ENCODE measurements at places on chromosomes 1 and 21. TPM values are rescaled to one million over a fixed set of nuclear protein-coding genes. Genes with fewer than 3 reads are reported as not detected.

DNAH14 gene
- total RNA-seq: 9.5 TPM

RHEX gene
- total RNA-seq: 5.4 TPM

DNA sequence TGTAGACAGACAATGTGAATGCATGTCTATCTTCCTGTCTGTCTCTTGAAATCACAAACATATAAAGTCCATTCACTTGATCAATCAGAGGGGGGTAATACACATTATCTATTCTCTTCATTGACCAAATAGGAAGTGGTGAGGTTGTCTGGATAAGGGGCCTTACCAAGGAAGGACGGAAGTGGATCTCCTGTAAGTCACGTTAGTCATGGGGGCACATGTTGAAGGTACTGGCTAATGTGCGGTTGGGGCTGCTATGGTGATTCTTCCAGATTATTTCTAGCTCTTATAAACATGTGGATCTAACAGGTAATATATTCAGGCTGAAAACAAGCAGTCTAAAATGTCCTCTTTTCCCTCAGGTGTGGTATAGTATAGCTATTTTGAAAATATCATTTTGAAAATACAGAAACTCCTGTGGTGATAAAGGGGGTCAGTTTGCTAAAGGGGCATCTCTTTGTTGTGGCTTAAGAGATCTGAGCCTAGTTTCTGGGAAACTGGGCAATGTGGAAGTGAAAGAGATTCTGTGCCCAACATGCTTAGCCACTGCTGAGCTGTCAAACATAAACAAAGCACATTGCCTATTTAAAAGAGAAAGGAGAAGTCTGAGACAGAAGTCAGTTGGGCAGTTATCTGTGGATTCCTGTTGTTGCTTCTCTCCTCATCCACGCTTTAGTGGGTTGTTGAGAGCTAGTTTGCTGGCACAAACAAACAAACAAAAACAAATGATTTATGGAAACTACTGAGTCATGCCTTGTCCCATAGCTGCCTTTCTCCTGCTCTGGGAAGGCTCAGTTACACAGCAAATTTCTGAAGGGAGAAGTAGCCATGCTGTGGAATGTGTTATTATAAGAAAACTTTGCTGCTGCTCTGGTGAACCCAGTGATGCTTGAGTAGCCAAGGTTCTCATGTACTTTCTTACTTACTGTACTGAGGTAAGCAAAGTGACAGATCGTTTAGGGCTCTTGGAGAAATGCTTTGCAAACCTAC is 166.9 kb downstream of the HLX start:
- peak; percentile 43 for ATAC-seq

- ATAC-seq: no peak
Observed at GRCh38 chr1:55286856-55287602, 71.9 kb upstream of the USP24 start.

DNA sequence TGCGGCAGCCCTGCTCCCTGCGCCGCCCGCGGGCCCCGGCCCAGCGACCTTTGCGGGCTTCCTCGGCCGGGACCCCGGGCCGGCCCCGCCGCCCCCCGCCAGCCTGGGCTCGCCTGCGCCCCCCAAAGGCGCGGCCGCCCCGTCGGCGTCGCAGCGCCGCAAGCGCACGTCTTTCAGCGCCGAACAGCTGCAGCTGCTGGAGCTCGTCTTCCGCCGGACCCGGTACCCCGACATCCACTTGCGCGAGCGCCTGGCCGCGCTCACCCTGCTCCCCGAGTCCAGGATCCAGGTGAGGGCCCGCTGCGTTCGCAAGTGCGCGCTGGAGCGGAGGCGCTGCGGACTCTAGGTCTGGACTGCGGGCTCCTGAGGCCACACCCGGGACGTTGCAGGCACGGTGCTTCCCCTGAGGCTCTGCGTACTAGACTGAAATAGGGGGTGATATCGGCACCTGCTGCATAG is 351 bp downstream of the MIXL1 start:
- no peak for ATAC-seq

- no peak for ATAC-seq
Observed at GRCh38 chr1:230581446-230582079, 60.7 kb upstream of the COG2 start.

TMEM82 gene
- total RNA-seq: not detected

DNA sequence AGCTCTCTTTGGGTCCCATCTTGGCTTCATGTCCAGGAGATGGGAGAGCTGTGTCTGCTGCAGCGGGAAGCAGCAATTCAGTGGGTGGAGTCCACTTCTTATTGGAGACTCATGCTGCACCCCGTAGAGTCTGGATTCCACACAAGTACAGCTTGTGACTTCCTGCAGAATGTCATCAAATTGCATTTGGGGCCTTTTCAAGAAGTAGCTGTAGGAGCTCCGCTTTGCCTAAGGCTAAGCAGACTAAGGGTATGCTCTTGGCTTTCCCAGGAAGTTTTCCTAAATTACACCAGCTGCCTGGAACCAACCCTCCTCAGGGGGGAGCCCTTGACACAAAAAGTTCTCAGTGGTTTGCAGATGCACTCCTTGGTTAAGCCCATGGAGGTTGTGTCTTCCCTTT is 5.7 kb upstream of the MOB3C start:
- peak; percentile 35 for ATAC-seq

DNA sequence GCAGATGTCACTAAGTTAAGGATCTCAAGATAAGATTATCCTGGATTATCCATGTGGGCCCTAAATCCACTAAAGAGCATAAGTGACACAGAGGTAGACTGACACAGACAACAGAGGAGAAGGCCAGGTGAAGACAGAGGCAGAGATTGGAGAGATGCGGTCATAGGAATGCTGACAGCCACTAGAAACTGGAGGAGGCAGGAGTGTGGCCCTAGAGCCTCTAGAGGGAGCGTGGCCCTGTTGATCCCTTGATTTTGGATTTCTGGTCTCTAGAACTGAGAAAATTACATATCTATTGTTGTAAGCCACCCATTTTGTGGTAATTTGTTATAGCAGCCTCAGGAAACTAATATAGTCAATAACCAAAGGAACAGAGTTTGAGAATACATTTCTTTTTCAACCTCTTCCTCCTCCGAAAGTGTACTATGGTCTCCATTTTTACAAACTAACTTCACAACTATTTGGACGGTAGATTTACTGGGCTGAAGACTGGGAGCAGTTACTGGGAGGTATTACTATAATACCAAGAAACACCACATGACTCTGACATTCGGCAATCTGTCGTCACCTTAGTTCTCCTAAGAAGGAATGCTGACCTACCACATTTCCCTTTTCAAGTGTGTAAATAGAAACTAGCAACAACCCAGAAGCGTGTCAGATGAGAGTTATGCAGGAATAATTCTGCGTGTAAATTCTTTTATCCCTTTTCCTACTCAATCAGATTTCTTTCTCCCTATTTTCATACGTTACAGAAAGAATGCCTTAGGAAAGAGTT is 116.0 kb upstream of the ZNHIT6 start:
- ATAC-seq: no peak

DNA sequence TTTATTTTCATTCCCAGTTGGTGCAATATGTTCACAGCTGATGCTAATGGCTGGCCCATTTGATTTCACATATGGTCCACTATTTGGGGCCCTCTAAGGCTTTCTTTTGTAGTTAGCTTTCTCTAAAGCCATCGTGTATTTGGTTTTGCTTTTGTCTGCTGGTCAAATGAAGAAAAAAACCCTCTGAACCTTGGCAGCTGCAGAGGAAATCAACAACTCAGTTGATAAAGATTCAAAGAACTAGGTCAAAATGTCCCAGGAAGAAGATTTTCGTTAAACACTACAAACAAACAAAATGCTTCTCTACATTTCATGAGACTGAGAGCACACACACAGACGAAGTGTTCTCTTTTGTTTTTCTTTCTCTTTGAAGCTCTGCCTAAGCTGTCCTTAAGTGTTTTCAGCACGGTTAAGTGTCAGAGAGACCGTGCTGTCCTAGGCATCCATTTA is 655.0 kb downstream of the RWDD3 start:
- ATAC-seq: no peak

DNA sequence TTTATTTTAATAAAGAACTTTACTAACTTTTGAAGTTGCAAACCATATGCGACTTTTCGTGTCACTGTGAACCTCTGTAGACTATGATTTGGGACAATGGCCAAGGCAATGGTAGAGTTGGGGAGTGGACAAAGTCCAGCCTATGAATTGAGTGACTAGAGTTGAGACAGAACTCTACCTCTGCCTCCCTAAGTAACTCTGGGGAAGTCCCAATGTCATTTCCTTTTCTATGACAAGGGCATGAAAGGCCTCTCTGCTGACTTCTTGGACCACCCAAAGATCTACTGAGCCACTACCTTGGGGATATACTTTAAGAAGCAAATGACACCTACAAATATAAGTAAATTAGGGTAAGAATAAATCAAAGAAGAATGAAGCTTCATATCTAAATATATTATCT is 19.3 kb downstream of the BEND5 start:
- no peak for ATAC-seq

- ATAC-seq: no peak
Observed at GRCh38 chr1:225543350-225543749, 109.6 kb downstream of the ENAH start.

GRCh38 chr1:14969006-14969405 is 184.5 kb upstream of the TMEM51 start:
- ATAC-seq: no peak

DNA sequence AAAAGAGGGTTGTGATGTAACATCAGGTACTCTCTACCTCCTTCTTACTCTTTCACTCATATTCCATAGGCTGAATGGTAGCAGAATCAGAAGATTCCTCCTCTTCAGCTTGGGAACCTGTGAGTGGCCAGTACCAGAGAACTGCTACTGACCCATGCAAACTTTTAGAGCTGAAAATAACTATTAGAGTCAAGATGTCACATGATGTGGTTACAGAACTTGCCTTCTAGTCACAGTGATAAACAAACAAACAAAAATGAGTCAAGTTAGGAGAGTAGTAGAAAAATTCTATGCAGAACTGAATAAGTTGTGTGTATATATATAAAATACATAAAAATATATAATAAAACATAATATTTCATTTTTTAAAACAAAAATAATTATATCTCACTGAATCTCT is 47.6 kb upstream of the RGS1 start:
- no peak for ATAC-seq

OR2L5 gene
- not detected for total RNA-seq

DNA sequence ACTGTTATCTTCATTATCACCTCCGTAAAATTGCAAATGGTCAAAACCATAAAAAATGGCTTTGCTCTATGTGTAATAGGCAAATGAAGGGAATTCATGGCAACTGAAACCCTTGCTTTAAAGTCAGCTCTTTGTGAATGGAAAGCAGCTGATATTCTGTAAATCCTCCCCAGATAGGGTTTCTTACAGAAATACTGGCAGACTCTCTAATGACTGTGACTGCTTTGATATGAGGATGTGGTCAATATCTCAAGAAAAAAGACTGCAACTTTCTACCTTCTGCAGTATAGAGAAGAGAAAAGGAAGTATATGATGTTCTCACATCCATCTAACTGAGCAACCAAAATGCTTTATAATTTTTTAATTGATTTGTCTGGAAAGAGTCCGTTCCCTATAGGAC is 193.1 kb downstream of the ST6GALNAC3 start:
- ATAC-seq: no peak

GRCh38 chr1:78375996-78376395 is 114.8 kb upstream of the PTGFR start:
- no peak for ATAC-seq

DNA sequence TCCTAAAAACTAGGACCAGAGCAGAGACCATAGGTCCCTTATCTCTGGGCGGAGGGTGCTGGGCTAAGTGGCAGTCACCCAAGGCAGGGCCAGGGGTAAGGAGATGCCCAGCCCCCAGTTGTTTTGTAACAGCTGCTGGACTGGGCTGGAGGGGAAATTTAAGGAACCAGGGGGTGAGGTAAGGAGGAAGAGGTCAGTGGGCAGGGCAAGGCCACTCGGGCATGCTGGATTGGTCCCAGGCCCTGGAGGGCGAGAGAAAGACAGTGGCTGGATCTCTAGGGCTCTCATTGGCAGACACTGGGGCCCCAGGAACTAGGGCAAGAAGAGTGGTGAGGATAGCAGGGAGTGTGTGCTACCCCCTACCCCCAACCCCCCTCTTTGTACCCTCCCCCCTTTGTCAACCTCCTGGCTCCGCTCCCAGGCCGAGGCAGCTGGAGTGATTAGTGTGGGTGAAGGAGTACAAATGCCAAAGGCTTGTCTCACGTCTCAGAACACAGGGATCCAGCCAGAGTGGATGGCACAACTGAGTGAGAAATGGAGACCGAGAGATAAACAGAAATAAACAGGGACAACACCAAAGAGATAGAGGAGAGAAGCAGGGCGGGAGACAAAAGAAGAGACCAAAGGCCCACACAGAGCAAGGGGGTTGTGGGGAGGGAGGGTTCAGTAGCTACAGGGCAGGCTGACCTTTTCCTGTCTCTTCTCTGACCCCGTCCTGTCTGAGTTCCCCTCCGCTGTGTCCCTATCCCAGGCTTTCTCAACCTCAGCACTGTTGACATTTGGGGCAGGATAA is 20.5 kb upstream of the THRAP3 start:
- peak; percentile 52 for ATAC-seq

Measured in gastroesophageal sphincter (tissue), 4 donors.